ENCODE measurements at places on chromosomes 5 and 9. TPM values are rescaled to one million over a fixed set of nuclear protein-coding genes. Genes with fewer than 3 reads are reported as not detected.

GRCh38 chr9:92242260-92243136 lies 51.0 kb downstream of the IARS1 start:
- DNase-seq, result peak; percentile 4

- DNase-seq, result no peak
Observed at GRCh38 chr9:131438190-131438589, 44.3 kb downstream of the PRRC2B start.

GRCh38 chr5:140049205-140049604 lies 6.1 kb upstream of the NRG2 start:
- DNase-seq, result no peak

DNA sequence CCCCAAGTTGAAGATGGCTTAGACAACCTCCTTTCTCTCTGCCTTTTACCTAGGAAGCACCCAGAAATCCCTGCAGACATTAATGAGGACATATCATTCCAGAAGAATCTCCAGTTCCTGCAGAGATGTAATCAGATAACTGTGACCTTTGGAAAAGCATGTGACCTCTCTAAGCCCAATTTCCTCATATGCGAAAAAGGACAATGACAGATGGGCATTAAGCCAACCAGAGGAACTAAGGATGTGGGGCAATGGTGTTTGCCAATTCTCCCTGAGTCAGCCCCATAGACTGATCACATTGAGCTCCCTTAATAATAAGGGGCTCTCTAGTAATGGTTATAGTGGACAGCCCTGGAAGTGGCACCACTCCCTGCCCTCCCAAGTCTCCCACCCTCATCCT lies 10.1 kb upstream of the FOXI1 start:
- no peak for DNase-seq

GRCh38 chr5:158538506-158539074 lies 561.1 kb downstream of the EBF1 start:
- no peak for DNase-seq

GRCh38 chr5:136022965-136023364 lies 5.8 kb upstream of the TGFBI start:
- DNase-seq, result no peak

The NREP gene
- polyA plus RNA-seq, result 395 TPM

Measured in muscle of arm (tissue), 14 donors.